ENCODE measurements at places on chromosomes 7 and 10. TPM values are rescaled to one million over a fixed set of nuclear protein-coding genes. Genes with fewer than 3 reads are reported as not detected.

GRCh38 chr7:73973091-73973490, 54.9 kb upstream of the ELN start:
- peak; percentile 58 for DNase-seq

DNA sequence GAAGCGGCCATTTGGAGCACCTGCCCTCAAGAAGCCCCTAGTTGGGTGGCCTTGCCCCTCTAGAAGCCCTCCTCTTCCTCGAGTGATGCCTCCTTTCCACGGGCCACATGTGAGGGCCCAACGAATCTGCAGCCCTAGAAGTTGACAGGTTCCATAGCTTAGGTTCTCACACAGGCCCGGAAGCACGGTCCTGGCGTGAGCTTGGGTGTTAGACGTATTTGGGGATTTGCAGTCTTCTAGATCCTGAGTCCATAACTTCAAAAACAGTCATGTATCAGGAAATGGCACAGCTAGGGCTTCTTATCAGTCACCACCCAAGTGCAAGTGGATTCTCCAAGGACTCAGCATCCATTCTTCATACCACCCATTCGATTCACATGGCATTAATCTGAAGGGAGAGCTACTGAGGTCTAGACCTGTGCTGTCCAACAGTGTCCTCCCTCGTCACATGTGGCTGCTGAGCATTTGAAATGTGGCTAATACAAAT, 477 bp upstream of the FBXW4 start:
- no peak for DNase-seq

DNA sequence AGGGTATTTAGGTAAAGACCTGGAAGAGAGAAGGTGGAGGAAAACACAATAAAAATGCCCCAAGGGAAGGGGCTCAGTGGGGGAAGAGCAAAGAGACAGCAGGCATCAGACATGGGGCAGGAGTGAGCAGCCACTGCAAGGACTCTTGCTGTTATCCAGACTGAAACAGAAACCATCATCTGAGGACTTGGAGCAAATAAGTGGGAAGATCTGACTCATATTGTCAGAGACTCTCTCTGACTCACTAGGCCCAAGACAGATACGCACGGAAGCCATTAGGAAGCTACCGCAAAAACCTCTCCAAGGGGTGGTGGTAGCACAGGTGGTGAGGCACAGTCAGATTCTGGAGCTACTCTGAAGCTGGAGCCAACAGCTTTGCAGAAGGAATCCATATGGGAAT, 110.7 kb downstream of the RNF32 start:
- DNase-seq: no peak

DNA sequence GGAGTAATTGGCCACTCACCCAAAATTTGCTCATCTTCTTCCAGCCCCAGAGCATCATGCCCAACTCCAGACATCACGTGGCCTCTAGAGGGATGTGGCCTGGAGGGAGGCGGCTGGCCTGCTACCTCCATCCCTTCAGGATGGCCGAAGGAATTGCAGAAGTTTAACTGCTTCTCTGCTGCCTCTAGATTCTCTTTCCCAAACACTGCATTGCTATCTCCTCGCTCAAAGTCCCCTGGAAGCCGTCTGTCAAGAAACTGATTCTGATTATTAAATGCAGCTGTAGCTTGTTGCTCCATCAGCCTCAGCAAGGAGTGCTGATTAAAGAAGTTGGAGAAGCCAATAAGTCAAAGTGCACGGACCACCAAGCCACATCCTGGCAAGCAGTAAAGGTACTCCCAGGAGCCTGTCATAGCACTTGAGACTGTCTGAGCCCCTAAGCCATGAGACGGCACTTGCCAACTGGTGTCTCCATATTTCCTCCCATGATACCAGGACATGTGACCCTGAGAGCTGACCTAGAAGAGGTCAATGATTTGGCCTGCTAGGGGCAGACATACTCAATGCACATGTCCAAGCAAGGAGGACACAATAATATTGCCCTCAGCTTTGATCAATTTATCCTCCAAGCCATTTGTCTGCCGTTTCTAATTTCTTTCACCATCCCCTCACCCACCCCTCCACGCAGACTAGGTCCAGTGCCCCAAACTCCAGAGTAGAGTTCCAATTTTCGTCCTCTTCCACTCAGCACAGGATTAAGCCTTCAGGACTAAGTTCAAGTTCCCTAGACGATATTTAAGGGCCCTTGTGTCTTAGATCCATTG, 84.2 kb downstream of the TBXAS1 start:
- DNase-seq: no peak

GRCh38 chr7:102260856-102261255, 25.8 kb upstream of the SH2B2 start:
- no peak for DNase-seq

DNA sequence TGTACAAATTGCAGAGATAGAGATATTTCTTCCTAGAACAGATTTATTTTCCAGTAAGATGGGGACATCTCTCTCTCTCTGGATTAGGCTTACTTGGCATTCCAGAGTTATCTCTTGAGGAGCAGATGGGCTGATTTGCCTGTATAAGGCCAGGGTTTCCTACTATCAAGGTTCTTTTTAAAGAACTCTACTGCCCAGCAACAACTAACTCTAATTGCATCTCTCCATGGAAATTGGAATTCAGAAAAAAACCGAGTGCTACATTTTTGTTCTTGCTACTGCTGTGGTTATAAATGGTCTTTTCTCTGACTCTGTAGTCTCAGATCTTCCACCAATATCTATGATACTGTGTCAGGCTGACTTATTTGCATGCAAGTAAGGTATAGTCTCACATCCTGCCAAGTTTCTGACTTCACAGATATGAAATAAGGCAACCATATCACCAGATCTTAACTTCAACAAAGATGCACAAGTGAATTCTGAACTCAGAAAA, 161.1 kb downstream of the CRPPA start:
- no peak for DNase-seq

DNA sequence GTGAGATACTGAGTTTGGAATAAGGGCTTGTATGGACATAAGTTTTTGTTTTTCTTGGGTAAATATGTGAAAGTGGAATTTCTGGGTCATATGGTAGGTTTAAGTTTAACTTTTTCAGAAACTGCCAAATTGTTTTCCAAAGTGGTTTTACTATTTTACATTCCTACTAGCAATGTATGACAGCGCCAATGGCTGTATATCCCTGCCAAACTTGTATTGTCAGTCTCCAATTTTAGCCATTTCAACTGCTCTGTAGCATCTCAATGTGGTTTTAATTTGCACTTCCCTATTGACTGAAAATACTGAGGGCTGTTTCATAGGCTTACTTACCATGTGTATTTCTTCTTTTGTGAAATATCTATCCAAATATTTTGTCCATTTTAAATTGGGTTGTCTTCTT, 90.5 kb upstream of the ZNF32 start:
- DNase-seq: no peak

- no peak for DNase-seq
These were observed 130.2 kb downstream of the KAT6B start for GRCh38 chr10:74956555-74957111.

DNA sequence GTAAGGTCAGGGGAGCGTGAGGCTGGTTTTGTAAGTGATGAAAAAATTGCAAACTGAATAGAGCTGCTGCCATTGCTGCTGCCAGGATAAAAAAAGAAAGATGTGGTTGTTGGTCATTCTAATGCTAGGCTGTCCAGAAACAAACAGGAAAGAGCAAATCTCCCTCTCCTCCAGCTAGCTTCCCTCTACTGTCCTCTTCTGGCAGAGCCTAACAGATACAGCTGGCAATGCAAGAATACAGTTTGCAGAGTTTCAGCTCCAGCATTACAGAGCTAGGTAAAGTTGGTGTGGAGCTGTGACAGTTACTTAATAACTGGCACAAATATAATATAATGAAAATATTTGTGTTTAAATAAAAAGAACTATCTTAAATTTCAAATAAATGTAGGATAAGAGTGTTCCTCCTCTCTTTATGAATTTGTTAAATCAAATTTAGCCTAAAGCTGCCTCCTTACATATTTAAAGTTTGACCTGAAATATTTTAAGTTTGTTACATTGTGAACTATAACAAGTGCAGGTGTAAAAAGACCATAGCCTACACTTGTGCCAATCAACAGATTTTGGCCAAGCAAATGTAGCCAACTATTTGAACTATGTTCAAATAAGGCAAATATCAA, 407.7 kb downstream of the SH2D4B start:
- no peak for DNase-seq

DNA sequence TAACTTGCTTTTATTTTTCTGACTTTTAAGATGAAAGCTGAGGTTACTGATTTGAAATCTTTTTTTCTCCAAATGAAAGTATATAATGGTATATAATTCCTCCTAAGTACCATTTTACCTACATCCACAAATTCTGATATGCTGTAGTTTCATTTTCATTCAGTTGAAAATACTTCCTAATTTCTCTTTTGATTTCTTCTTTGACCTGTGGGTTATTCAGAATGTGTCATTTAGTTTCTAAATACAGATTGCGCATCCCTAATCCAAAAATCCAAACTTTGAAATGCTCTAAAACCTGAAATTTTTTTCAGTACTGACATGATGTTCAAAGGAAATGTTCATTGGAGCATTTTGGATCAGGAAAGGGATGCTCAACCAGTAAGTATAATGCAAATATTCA, 168.7 kb downstream of the CELF2 start:
- DNase-seq: no peak

GRCh38 chr7:111159426-111159825, 68.5 kb downstream of the LRRN3 start:
- no peak for DNase-seq

TMEM213 gene
- total RNA-seq: 11.4 TPM

THSD7A gene
- 0.62 TPM for total RNA-seq

MSMB gene
- total RNA-seq: 104 TPM
